Muscle of back (tissue), 13 donors: ENCODE measurements at places on chromosomes 7 and 10.

GRCh38 chr10:100894033-100894432 is 18.7 kb upstream of the SLF2 start:
- DNase-seq: no peak

GRCh38 chr10:71980181-71981014 is 16.2 kb downstream of the CHST3 start:
- no peak for DNase-seq

GRCh38 chr10:70053218-70053840 is 683 bp downstream of the MACROH2A2 start:
- peak; percentile 13 for DNase-seq

DNA sequence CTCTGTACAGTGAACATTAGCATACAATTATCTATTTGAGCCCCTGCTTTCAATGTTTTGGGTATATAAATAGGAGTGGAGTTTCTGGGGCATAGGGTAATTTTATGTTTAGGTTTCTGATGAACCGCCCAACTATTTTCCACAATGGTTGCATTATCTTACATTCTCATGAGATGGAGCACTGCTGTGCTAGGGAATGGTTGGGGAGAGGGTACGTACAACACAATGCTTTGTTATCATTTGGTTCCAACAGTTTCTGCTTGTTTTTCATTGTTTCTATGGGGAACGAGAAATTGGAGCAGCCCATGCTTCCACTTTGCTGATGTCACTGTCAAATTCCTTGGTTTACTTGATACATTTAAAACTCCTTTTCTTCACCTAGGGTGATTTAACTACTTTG is 1115.3 kb downstream of the REEP3 start:
- no peak for DNase-seq

- DNase-seq: no peak
These were observed 1013.8 kb upstream of the MBL2 start for GRCh38 chr10:53786236-53786900.

DNA sequence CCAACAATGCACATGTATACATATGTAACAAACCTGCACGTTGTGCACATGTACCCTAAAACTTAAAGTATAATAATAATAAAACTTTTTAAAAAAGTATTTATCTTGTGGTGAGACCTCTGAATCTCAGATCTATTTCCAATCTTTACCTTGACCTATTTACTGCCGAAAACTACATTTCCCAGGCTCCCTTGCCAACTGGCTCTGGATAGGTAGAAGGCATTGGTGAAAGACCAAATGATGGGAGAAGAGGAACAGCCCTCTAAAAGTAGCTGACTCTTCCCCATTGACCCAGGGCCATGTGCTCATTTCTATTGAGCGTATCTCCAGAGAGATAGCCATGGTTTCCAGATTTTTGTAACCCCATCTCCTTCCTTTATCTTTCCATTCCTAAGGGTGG is 247.4 kb downstream of the GPAM start:
- DNase-seq: no peak
